ENCODE measurements at places on chromosomes 6 and 20. TPM values are rescaled to one million over a fixed set of nuclear protein-coding genes. Genes with fewer than 3 reads are reported as not detected.

Gene OTOR
- total RNA-seq = not detected

Gene MYLK4
- total RNA-seq = 0.61 TPM

Gene SIRPD
- total RNA-seq = 0.42 TPM

Gene ADGRF1
- total RNA-seq = not detected

Gene FERMT1
- 1.2 TPM for total RNA-seq

Gene BPIFA1
- not detected for total RNA-seq

Gene IL17A
- not detected for total RNA-seq

Gene KIZ
- 20.3 TPM for total RNA-seq

Gene LIN28B
- total RNA-seq = not detected

Gene ADGRB3
- 0.74 TPM for total RNA-seq

Gene KHDC1
- 0.35 TPM for total RNA-seq

Gene C20orf96
- total RNA-seq = 5.0 TPM

Gene ZNF334
- total RNA-seq = 0.90 TPM

Gene PPIL6
- 2.3 TPM for total RNA-seq

Gene OPRM1
- not detected for total RNA-seq

Gene SLA2
- total RNA-seq = 0.64 TPM

Gene GSTA1
- 0.93 TPM for total RNA-seq

Gene PRKN
- total RNA-seq = 10.1 TPM

Gene FAM184A
- 4.8 TPM for total RNA-seq

Gene C20orf204
- total RNA-seq = 0.74 TPM

Gene VWA7
- total RNA-seq = 0.77 TPM

Gene WFDC12
- total RNA-seq = not detected

Gene ABHD16B
- total RNA-seq = not detected

Gene TSPO2
- total RNA-seq = not detected

Gene MBOAT1
- total RNA-seq = 6.3 TPM

Gene ACSS1
- total RNA-seq = 14.3 TPM

Gene C20orf144
- total RNA-seq = not detected

Gene ACTR5
- total RNA-seq = 6.3 TPM

Gene HLA-DPA1
- total RNA-seq = 82.5 TPM

Gene DEFB126
- total RNA-seq = not detected

Gene TRIM40
- not detected for total RNA-seq

Data from mesenteric fat pad (tissue), 1 donor.